ENCODE measurements at places on chromosomes 7 and 10.

- DNase-seq: no peak
Observed at GRCh38 chr10:47230482-47230881, 69.5 kb upstream of the GDF10 start.

DNA sequence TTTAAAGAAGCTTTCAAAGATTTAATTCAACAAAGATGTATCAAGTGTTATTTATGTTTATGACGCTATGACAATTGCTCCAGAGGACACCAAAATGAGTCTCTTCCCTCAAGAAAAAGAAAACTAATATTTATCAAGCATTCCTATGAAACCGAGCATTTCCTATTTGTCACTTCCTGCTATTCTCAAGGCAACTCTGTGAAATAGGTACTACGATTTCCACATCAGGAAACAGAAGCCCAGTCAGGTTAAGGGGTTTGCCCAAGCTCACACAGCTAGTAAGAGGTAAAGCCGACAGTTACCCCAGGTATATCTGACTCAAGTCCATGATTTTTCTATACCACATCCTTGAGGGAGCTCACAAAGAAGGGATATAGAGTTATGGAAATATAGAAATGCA, 85.9 kb downstream of the TRIL start:
- no peak for DNase-seq

GRCh38 chr10:12595936-12596576, 246.7 kb downstream of the CAMK1D start:
- no peak for DNase-seq

- no peak for DNase-seq
Observed at GRCh38 chr7:44217852-44218402, 17.1 kb downstream of the YKT6 start.

DNA sequence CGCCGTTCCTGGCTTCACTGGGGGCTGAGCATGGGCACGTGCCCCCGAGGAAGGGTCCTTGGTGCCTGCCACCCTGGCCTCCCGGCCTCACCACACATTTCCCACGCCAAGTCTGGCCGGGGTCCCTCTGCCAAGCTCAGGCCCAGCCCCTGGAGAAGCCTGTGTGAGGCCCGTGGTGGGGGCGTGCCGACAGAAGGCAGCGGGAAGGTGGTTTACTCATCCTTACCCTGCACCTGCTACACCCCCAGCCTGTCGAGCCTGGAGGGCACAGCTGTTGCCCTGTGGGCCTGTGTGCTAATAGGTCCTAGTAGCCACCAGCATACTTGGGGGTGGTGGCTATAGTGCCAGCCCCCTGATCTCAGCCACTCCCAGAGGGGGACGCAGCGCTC, 46.7 kb downstream of the NKX6-2 start:
- no peak for DNase-seq

- DNase-seq: no peak
Observed at GRCh38 chr10:91559169-91559568, 73.7 kb downstream of the PPP1R3C start.

DNA sequence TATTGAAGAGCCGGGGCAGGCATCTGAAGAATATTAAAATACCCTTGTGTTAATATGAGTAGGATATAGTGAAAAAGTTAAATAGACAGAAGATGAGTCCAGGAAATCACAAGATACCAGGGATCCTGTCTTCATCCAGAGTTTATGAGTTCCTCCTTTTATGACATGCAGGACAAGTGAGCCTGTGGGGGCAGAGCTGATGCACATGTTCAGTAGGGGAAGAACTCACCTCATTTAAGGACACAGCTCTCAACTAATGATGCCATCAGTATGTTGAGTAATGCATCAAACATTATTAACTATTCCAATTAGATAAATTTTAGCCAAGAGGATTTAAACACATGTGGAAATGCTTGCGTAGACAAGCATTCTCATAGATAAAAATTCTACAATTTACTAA, 435.8 kb upstream of the AKR1E2 start:
- DNase-seq: no peak

GRCh38 chr7:114821030-114821900, 100.6 kb upstream of the MDFIC start:
- DNase-seq: no peak

DNA sequence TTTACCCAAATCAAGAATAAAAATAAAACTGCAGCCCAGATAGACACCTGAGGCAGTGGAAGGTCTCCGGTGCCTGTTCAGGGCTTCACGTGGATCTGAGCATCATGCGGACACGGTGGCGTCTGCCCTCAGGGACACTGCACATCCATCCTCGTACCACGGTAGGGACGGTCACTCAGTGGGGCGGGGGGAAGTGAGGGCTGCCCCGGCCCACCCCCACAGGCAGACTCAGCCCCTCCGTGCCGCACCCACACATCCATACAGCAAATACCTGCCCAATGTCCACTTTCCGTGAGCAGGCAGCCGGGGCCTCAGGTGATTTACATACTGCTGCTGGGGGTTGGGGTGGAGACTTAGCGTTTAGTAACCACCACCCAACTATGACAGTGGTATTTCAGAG, 207.8 kb downstream of the DIP2C start:
- DNase-seq: no peak

GRCh38 chr10:93850031-93851015, 43.5 kb upstream of the SLC35G1 start:
- no peak for DNase-seq

DNA sequence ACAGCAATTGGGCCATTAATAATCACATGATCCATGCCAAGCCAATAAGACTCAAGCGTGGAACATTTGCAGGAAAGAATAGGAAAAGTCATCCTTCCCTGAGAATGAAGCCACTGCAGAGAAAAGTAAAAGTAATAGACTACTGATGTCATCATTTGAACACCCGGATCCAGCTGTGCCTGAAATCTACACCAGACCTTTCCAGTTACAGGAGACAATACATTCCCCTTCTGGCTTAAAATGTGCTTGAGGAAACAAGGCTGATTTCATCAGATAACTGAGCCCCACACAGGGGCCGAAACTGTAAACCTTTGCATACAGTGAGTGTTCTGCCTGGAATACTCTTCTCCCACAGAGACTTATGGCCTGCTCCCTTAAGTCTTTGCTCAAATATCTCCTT, 232.8 kb downstream of the KCNMA1 start:
- DNase-seq: no peak

DNA sequence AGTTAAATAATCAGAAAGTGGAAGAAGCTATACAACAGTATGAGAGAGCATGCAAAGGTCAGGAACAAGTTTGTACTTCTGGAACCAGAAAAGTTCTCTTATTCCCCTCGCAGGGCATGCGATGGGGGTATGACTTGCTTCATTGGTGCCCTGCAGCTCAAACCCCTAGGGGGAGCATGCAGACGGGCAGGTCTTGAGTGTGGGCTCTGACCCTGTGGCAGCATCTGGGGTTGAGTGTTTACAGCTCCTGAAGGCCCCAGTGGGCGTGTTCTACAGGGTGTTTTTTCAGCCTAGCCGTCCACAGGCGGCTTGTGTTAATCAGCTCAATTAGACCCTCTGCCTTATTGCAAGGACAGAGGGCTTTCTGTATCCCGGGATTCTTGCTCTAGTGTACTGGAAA, 44.5 kb downstream of the KIF20B start:
- no peak for DNase-seq

GRCh38 chr7:2970861-2971260, 72.8 kb downstream of the CARD11 start:
- DNase-seq: no peak

- no peak for DNase-seq
Observed at GRCh38 chr7:69173846-69174245, 424.4 kb upstream of the AUTS2 start.

DNA sequence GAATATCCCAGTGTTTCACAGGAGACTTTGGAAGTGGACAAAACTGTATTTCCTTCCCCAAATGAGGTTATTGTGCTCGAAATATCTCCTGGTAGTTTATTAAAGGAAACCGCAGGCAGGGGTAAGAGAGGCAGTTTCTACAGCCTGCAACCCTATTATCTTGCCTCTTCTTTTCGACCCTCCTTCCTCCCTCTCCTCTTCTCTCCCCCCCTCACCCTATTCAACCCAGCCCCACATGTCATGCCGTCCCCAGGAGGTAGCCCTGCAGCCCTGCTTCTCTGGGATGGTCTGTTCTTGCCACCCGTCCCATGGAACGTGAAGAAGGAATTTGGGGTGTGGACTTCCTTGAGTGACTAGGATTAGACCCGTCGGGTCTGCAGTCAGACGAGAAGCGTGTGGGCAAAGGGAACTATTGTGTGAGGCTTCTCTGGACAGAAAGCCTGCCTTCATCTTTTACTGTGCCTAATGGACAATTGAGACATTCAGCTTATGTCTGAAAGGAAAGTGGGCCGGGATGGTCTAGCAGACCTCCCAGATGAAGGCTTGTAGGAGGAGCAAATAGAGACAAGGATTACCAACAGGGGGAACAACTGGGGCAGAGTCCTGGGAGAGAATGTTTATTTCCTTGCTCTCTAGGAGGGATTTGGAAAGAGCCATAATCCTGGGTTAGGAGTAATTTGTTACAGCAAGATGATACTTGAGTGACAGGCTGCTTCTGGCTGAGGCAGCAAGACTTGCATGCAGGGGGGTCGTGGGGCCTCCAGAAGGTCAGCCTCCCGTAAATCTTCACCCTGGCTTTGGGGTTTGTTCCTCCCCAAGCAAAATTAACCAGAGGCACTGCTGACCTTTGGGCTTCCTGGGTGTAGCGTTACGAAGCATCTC, 77.8 kb downstream of the TCF7L2 start:
- DNase-seq: no peak

DNA sequence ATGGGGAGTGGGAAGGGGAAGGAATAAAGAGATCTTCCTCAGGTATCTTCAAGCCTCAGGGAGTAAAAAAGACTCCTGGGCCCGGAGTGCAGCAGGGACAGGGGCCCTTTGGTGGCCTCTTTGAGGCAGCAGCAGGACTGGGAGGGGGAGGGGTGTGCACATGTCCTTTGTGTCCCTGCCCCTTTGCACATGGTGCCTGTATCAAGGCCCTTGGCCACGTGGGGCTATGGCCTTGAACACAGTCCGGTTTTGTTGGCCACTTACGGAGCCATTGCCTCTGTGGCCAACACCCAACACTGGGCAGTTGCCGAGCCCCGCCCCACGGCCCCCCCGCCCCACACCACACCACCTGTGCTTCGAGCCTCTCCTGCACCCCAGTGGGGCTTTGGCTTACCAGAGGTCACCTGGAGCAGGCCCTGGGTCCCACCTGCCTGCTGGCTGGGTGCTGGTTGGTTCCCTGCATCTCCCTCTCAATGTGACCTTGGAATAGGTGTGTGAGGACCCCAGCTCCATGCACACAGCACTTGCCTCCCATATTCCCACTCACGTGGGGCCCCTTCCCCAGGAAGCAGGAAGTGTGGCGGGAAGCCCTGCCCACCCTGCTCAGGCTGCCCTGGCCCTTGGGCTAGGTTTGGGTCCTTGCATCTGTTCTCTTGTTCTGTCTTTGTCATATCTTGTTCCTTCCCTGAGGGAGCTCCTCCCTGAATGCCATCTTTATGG, 5.4 kb downstream of the SAP25 start:
- DNase-seq: no peak

DNA sequence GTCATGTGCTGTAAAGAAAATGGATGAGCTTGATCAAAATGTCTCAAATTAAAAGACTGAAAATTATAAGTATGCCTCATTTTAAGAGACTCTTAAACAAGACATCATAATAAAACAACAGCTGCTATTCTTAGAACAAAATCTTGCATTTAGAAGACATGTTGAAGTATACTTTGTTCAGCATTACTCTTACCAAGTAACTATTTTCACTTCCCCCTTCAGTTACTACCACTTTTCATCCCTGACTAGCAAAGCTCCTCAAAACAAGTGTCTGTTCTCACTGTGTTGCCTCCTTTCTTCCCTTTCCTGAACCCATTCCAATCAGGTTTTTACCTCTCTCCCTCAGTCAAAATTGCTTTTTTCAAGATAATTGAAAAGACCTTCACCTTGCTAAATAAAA, 31.6 kb downstream of the ELAPOR2 start:
- DNase-seq: no peak

GRCh38 chr7:136293841-136294391, 316.8 kb upstream of the MTPN start:
- DNase-seq: no peak

DNA sequence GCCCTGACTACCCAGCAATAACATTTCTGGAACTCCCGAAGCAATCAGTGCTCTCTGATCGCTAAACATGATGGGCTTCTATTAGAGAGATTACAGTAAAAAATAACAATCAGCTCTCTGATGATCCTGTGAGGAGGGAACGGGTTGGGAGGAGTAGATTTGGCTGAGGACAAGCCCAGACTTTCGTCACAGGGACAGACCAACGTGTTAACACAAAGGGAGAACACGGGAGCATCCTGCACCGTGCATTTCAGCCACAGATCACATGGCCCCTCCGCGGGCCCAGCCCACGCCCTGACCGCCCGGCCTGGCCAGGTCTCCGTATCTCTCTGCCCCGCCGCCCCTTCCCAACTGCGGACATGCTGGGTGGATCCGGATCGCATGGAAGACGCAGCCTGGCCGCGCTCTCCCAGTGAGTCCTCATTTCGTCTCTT, 95.0 kb upstream of the AGBL3 start:
- no peak for DNase-seq

- DNase-seq: no peak
Observed at GRCh38 chr10:14875941-14876340, 2.7 kb upstream of the SUV39H2 start.

GRCh38 chr10:106716381-106716780, 448.1 kb downstream of the SORCS1 start:
- DNase-seq: no peak

DNA sequence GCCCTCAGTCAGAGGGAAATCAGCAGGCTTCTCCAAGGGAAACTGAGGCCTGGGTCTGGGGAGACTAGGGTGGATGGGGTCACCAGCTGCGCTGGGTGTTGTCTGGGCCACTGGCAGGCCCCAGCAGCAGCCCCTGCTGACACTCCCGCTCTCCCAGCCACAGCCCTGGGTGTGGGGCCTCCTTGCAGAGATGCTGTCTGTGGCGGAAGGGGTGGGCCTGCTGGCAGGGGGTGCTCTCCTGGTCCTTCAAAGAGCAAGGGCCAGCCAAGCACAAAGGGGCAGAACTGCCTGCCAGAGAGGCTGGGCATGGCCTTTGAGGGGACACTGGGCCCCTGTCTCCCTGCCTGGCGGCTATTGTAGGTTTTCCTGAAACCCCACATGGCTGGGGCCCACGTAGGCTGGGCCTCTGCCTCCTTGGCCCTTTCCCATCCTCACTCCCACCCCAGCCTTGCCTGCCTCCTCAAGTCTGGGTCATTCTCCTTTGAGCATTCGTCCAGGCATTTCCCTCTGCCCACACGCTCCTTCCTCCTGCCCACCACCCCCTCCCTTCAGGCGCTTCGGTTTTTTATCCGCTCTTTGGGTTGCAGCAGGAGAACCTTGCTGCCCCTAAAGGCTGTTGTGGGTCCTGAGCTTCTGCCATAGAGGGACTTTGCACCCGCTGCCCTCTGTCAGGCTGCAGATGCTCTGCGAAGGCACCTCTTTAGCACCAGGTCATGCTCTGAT, 9.1 kb downstream of the COL13A1 start:
- no peak for DNase-seq

GRCh38 chr10:28246023-28246422, 56.8 kb downstream of the MPP7 start:
- DNase-seq: no peak

- DNase-seq: no peak
Observed at GRCh38 chr7:53110425-53110824, 75.0 kb downstream of the POM121L12 start.

Measured in effector memory CD8-positive, alpha-beta T cell (primary cell).